Right lung (tissue), 10 donors: ENCODE measurements at places on chromosomes 1 and 21. TPM values are rescaled to one million over a fixed set of nuclear protein-coding genes. Genes with fewer than 3 reads are reported as not detected.

- no peak for DNase-seq
Measured at GRCh38 chr1:75811211-75811981, 14.7 kb downstream of the MSH4 start.

The KCND3 gene
- polyA plus RNA-seq, result 0.40 TPM

DNA sequence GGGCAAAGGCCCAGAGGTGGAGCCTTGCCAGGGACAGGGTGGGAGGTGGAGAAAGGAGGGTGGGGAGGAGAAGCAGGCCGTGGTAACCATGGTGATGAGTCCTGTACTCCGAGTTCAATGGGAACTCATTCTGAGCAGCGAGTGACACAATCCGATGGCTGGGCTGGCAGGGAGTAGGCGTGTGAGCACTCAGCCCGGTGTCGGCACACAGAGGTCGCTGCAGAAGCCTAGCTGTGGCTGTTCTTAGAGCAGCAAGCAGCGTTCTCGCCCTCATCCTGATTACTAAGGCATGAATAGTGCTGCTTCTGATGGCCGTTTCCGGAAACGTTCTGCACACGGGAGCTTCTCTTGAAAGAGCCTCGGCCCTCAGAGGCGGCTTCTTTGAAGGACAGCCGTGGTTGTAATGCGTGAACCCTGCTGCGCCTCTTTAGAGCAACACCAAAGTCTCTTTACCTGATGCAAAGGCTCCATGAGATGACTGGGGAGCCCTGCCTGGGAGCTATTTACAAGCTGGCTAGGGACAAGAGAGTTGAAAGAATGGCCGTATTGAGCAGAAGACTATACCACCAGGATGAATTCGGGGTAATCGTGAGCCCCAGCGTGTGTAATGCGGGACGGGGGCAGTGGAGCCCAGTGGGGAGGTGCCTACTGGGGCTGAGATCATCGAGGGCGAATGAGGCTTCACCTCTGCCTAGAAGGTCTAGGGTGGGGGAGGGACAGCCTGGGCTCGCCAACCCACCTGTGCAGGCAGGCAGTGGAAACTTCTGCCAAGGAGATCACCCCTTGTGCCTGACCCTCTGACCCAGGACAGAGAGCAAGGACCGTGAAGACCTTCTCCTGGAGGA lies 72.8 kb upstream of the PAX7 start:
- DNase-seq, result no peak

GRCh38 chr1:197773856-197774255 lies 1.4 kb downstream of the DENND1B start:
- DNase-seq, result no peak

- DNase-seq, result no peak
Measured at GRCh38 chr1:2242814-2243725, 15.0 kb downstream of the SKI start.

GRCh38 chr1:8987881-8988617 lies 38.2 kb downstream of the SLC2A7 start:
- peak; percentile 28 for DNase-seq

The OR2T11 gene
- not detected for polyA plus RNA-seq

GRCh38 chr1:121587777-121588176 lies 403.0 kb downstream of the SRGAP2C start:
- DNase-seq, result no peak

The CLIC4 gene
- 248 TPM for polyA plus RNA-seq

The KIAA1614 gene
- 6.2 TPM for polyA plus RNA-seq
